NCI-H460 (cell line): ENCODE measurements at places on chromosomes 4 and X. TPM values are rescaled to one million over a fixed set of nuclear protein-coding genes. Genes with fewer than 3 reads are reported as not detected.

SEL1L3 gene
- 86.9 and 95.3 TPM in 2 replicates for total RNA-seq

TEX13C gene
- total RNA-seq = not detected in 2 replicates

USP26 gene
- total RNA-seq = not detected in 2 replicates

ITM2A gene
- total RNA-seq = 0.17 and 0.43 TPM in 2 replicates

GAB3 gene
- 0.20 and 0.89 TPM in 2 replicates for total RNA-seq

FGF2 gene
- total RNA-seq = 51.4 and 52.8 TPM in 2 replicates

UGT2B17 gene
- total RNA-seq = not detected in 2 replicates

GPRASP2 gene
- 7.2 and 9.8 TPM in 2 replicates for total RNA-seq

PPARGC1A gene
- 1.5 and 2.0 TPM in 2 replicates for total RNA-seq

GLRA2 gene
- total RNA-seq = not detected in 2 replicates

PHF8 gene
- 16.9 and 18.1 TPM in 2 replicates for total RNA-seq

DUSP21 gene
- not detected in 2 replicates for total RNA-seq

SUPT20HL1 gene
- not detected in 2 replicates for total RNA-seq

SHROOM3 gene
- total RNA-seq = 0.40 and 0.58 TPM in 2 replicates

TASL gene
- total RNA-seq = not detected in 2 replicates

MAGEA9 gene
- not detected in 2 replicates for total RNA-seq

AKAP4 gene
- not detected in 2 replicates for total RNA-seq

CXCL9 gene
- total RNA-seq = not detected in 2 replicates
